ENCODE measurements at places on chromosomes 7 and 10.

GRCh38 chr7:134903073-134903790, 83.1 kb upstream of the AGBL3 start:
- DNase-seq = no peak

DNA sequence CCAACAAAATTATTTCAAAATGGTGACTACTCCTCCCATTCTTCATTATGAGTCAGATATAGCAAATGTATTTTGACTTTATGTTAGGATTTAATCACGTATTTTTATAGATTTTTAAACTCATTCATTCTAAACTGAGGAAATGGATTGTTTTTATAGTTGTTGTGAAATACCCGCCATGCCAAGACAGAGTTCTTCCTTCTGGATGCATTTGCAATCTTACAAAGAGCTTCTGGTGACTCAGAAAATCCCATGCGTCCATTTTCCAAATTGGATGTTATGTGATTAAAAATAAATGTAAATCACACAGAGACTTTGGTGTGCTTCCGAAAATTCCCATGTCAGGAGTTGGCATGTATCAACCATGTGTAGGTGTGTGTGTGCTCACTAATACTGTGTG, 179.3 kb downstream of the TRIL start:
- no peak for DNase-seq

DNA sequence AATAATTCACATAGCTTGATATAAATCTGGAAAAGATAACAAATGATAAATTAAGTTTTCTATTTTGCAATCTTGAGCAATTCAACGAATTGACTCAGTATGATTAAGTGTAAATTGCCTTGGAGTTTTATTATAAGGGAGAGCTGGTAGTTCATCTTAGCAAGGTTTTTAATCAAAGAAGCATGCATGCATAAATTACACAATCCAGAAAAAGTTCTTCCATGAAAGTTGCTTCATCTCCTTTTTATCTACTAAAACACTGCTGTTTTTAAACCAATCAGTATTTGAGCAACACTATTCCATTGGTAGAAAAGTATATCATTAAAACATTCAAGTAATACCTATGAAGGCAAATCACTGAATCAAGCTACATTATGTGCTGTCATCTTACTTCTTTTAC, 47.6 kb downstream of the POT1 start:
- no peak for DNase-seq

DNA sequence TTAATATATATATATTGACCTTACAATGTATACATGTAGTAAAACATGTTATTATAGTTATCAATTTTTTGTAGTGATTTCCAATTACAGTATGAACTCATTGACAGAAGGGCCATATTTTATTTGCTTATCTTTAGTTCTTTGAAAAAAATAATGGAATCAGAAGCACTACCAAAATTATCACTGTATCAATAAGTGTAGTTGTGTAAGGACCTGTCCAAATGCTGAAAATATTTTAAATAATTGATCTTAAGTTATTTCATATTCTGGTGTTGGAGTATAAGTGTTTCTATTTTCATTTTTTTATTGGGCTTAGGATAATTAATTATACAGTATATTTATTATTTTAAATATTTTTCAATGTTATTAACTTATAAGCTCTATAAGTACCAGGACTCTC, 8.5 kb upstream of the DGKB start:
- no peak for DNase-seq

DNA sequence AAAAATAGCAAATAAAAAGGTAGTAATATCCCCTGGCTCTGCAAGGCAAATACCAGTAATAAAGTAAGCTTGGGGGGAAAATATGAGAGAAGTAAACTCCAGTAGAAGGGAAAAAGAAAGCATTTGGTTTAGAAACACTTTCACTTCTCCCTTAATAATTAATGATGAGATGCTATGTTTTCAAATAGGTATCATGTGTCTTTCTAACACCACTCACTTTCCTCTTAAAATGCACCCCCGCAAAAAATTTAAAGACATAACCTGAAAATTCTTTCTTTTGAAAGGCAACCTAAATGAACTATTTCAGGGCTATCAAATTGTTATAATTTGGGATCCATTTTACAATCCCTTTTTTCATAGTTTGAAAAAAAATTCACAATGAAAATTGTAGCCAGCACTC, 240.3 kb downstream of the SNX10 start:
- DNase-seq = no peak

DNA sequence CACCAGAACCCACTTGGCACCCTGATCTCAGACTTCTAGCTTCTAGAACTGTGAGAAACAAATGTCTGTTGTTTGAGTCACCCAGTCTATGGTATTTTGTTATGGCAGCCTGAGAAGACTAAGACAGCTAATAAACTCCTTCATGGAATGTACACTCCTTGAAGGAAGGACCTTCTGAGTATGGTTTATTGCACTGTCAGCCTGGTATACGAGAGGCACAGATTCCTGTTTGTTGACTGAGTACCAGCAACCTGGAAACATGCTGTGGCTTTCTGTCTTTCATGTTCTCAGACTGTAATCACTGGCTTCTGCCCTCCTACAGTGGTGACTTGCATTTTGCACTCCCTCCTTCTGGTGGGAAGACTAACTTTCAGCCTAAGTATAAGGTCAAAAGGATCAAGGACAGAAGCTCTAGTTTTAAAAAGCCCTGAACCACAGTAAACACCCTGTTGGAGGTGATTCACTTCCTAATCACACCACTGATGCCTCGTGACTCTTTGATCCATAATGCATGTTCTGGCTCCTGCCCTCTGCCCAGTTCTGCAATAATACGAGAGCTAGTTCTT, 319.0 kb upstream of the NPSR1 start:
- no peak for DNase-seq

GRCh38 chr7:137839903-137840779, 6.6 kb downstream of the DGKI start:
- peak; percentile 67 for DNase-seq

GRCh38 chr10:43135064-43135463, 3.2 kb upstream of the CSGALNACT2 start:
- DNase-seq = no peak

DNA sequence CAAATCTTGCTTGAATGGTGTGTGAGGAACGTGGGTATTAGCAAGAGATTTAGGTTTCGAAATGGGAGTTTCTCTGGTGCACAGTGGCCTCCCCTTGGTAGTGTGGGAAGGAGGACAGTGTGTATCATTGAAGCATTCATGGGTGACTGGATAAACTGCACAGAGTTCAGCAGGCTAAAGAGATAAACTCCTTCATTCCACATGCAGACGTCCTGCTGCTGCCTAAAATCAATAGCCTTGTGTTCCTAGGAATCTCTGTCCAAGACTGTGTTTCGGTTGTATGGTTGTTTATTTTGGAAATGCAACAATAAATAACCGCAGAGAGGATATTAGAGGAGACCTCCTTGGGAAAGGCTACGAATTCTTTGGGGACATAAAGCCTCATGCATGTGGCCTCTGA, 100.9 kb upstream of the FAM171A1 start:
- DNase-seq = peak; percentile 61

DNA sequence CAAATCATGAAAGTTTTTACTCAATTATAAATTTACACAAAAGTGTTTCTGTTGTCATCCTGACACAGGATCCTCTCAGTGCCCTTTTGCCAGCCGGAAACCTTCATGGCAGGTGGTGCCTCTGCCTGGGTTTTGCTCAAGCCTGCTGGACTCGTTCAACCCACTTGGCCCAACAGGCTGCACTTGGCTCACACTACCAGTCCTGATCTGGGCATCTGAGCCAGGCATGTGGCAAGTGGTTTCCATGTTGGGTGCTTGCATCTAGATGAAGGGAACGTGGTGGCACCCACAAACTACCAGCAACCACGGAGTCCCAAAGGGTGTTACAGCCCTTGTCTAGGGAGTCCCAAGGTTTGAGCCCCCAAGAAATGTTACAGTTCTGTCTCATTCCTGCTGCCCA, 162.3 kb upstream of the CSTF2T start:
- DNase-seq = no peak

DNA sequence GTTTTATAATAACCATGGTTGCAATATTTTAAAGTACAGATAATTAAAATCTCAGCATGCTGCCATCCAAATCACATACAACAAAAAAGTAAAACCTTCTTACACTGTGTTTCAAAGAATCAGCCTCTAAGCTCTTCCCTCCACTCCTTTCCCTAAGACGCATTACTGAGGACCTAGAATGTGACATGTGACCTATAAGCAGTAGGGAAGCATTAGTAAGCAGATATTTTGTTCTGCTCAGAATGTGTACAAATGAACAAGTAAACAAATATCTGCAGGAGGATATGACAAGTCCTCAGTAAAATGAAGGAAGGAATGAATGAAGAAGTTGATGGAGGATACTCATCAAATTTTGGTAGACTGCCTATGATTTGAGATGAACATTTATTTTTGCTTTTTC, 49.1 kb downstream of the RAB11FIP2 start:
- no peak for DNase-seq

GRCh38 chr10:92384741-92385140, 93.8 kb downstream of the MARCHF5 start:
- no peak for DNase-seq

DNA sequence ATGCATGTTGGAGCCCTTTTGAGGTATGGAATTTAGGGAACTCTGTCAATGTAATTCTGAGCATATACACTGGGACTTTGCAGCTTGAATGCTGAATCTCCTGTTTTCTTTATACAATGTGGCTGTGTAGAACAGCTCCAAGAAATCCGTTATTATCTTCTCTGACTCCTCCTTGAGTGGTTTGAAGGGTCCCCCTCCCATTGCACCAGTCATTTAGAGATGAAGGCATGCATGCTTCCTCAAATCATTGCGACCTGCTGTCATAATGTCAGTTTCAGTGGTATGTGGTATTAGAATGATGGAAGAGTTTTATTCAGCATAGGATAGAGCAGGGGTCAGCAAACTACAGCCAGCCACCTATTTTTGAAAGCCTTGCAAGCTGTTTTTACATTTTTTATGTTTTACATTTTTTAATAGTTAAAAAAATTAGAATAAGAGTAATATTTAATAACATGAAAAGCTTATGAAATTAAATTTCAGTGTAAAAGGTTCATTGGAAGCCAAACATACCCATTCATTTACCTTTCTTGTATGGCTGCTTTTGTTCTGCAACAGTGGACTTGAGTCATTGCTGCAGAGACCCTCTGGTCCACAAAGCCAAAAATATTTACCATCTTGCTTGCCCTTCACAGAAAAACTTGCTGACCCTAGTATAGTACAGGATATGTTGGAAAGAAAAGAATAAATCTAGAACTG, 8.1 kb downstream of the STK17A start:
- no peak for DNase-seq

DNA sequence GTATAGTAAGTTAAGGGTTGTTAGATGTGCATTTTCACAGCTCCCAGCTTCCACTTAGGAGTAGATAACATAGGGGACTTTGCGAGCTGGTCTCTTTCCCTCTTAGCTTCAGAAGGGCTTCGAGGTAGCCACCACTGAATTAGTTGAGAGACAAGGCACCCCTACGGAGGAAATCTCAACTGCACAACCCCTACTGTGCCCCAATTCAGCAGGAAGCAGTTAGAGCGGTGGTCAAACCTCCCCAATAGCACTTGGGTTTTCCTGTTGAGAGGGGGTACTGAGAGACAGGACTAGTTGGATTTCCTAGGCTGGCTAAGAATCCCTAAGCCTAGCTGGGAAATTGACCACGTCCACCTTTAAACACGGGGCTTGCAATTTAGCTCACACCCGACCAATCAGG, 1.1 kb upstream of the HERPUD2 start:
- DNase-seq = no peak
